ENCODE measurements at places on chromosomes 12 and 14.

DNA sequence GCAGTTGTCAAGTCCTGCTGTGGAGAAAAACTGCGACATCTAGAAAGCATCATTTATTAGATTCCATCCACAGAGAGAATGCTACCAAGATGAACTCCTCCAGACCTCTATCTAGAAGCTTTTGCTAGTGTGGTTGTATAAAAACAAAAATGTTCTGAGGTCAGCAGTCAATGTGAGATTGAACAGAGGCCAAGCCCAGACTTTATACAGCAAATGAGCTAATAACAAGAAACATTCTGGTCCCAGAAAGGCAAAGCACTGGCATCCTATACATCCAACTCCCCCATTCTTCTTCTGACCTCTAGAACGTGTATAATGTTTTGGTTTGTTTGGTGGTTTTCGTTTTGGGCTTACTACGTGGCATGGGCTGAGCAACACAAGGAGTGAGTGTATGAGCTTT, 26.7 kb upstream of the RIN3 start:
- no peak for DNase-seq

DNA sequence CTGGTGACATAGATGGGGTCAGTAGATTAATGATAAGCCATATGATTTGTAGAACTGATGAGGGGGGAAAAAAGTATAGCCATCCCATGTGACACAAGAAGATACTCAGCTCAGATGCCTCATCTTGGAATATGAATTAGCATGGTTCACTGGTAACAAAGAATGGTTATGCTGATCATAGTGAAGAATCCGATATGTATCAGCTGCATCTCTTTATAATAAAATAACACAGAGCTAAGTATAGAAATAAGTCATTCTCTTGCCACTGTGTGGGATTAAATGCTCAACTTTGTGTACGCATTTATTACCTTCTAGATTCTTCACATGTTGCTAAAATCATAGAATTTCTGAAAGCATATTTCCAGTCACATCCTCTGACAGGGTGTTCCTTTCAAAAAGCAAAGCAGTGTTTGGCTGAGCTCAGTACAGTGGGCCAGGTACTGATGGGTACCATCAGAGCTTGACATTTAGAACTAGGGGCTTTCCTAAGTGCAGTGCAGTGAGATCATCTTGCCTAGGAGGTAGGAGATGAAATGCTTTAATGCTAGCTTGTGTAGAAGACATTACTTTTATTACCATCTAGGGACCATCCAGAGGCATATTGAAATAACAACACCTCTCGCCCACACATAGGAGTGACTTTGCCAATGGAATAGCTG, 256.2 kb downstream of the TMEM117 start:
- DNase-seq: no peak

GRCh38 chr12:57522887-57523705, 472 bp downstream of the MBD6 start:
- peak; percentile 64 for DNase-seq

- DNase-seq: no peak
These were observed 12.1 kb upstream of the LRTM2 start for GRCh38 chr12:1808036-1808797.

GRCh38 chr14:95993768-95994592, 45.2 kb upstream of the C14orf132 start:
- no peak for DNase-seq

DNA sequence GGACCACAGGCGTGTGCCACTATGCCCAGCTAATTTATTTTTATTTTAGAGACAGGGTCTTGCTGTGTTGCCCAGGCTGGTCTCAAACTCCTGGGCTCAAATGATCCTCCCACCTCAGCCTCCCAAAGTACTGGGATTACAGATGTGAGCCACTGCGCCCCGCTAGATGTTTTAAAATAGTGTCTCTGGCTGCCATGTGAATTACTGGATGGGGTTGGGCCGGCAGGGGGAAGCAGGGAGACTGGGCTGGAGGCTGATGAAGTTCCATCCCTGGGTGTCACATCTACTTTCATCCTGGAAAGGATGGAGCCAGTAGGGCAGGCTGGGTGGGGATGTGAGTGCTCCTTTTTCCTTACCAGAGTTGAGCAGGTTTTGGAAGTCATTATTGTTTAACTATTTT, 46.1 kb downstream of the DNAH10 start:
- DNase-seq: no peak

GRCh38 chr12:95582230-95583058, 31.2 kb upstream of the USP44 start:
- DNase-seq: no peak

GRCh38 chr14:52266782-52267181, 716 bp upstream of the PTGDR start:
- DNase-seq: no peak

GRCh38 chr12:104426926-104427546, 29.7 kb upstream of the CHST11 start:
- no peak for DNase-seq

DNA sequence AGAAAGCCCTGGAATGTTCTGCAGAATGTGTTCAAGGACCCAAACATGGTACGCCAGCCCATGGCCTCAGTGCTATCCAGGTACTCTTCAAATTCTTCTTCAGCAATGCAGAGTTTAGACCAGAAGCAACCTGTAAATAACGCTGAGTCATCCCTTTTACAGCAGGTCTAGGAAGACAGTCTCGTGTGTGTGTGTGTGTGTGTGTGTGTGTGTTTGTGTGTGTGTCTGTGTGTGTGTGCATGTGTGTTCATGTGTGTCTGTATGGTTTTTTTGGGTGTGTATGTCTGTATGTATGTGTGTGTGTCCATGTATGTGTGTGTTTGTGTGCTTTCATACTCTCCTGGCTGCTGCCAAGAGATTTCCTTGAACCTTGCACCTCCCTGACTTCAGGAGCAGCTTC, 60.1 kb upstream of the RFX4 start:
- no peak for DNase-seq

DNA sequence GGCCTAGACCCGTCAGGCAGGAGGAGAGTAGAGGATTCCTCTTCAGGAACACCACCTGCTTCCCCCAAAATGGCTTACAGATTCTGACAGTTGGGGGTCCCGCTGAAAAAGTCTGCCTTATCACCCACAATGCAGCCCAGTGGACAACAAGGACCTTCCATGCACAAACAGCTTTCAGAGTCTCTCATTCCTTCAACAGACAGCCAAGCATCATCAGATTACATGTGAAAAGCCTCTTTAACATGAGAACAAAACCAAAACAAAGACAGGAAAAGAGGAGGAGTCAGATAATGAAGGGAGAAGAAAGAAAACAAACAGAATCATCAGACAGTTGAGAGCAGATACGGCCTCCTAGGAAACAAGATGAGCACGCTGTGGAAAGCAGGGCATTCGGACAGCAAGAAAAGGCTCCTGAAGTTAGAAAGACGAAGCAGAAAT, 18.3 kb downstream of the KCTD10 start:
- no peak for DNase-seq

- no peak for DNase-seq
These were observed 44.7 kb upstream of the MDM1 start for GRCh38 chr12:68376901-68377300.

GRCh38 chr14:85619851-85620250, 89.9 kb downstream of the FLRT2 start:
- DNase-seq: no peak

DNA sequence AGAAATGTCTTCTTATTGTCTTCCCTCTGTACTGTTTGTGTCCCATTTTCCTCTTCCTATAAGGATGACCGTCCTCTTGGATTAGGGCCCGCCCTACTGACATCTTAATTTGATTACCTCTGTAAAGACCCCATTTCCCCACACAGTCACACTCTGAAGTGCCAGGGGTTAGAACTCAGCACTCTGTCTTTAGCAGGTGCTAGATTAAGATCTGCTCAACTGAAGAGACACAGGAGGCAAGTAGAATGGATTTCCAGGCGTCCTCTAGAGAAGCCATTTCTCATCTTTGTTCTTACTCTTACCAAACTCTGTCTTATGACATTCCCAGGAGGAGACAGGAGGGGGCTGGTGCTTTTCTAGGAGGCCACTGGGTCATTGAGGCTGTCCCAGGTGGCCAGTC, 50.8 kb downstream of the VCPKMT start:
- DNase-seq: no peak

GRCh38 chr12:28799348-28799747, 349.7 kb upstream of the FAR2 start:
- DNase-seq: no peak

GRCh38 chr14:32259368-32260013, 56.4 kb upstream of the RNU6-8 start:
- no peak for DNase-seq

DNA sequence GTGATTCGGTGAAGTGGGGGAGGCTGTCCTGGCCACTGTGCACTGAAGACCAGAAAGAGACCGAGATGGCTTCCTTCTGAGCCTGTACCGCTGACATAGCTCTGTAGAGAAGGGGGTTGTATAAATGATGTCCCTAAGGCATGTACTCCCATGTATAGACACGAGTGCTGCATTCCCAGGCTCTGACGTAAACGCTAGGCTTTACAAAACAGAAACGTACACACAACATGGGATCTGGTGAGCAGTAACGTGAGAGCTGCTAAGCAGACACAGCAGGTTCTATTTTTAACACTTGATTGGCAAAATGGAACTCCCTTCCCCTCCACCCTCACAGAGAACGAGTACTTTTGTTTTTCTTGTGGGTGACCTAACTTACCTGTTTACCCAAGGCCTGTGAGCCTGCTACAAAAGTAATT, 35.9 kb downstream of the ACADS start:
- DNase-seq: no peak

DNA sequence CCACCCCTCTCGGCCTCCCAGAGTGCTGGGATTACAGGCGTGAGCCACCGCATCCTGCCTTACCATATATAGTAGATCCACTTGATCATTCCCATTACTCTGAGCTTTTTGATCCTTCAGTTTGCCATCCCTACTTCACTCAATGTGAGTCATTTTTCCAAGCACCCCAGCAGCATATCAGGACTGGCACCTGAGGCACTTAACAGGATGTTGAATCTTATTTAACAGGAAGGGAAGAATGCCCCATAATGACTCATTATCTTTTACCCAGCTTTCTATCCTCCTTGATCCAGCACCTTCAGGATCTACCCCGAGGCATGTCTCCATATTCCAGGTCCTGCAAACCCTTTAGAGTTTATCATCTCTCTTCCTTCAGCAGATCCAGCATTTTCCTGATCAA, 84.9 kb upstream of the CMKLR1 start:
- no peak for DNase-seq

DNA sequence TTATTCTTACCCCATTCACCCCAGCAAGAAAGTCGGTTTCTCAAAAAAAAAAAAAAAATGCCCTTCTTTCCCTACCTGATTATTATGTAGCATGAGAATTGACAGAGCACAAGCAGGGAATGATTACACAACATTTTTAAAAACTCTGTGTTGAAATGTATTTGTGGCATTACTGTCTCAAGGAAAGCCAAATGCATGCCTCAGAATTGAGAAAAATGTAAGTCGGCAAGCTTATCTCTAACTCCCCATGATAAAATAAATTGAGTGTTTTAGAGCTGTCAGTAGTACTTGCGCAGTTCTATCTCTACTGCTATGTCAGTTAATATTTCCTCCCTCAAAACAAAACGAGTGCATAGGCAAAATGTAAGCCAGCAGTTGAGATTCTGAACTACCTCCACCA, 25.7 kb downstream of the ANO4 start:
- DNase-seq: no peak

DNA sequence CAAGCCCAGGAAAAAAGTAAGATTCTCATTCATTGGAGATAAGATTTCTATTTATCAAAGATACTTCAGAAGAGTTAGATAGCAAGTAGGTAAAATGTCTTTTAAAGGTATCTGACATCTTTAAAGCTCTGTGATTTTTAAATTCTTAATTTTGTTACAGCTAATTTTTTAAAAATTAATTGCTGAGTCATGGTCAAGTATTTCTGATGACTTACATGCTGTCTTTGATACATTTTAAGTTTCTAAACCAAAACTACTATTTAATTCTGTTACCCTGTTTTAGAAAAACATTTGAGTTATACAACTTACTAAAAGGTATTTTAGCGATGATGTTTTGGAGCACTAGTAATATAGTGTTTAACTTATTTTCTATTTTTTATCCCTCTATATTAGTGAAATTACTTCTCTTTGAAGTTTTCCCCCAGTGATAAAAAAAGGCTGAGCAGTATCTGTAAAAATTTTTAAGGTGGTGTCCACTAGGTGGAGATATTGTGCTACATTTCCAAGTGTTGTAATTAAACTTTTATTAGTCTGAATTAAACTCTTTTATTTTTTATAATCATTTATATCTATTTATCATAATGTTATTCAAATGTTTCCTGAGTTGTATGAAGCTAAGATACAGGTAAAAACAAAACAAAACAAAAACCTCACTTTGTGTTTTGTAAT, 11.5 kb downstream of the ALG10 start:
- no peak for DNase-seq

GRCh38 chr14:104392001-104392395, 187.6 kb upstream of the C14orf180 start:
- DNase-seq: no peak

DNA sequence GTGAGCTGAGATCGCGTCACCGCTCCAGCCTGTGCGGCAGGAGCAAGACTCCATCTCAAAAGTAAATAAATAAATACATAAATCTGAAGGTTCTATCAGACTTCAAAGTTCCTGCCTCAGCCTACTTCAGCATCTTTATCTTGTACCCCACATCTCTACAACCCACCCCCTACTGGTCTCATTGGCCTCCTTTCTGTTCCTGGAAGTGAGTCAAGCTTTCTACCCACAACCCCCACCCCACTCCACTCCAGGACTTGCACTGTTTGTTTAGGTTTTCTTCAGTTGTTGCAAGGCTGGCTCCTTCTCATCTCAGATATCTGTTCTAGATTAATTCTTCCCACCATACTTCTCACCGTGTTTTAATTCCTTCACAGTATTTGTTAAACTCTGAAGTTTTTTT, 714 bp upstream of the PSMC6 start:
- peak; percentile 56 for DNase-seq

DNA sequence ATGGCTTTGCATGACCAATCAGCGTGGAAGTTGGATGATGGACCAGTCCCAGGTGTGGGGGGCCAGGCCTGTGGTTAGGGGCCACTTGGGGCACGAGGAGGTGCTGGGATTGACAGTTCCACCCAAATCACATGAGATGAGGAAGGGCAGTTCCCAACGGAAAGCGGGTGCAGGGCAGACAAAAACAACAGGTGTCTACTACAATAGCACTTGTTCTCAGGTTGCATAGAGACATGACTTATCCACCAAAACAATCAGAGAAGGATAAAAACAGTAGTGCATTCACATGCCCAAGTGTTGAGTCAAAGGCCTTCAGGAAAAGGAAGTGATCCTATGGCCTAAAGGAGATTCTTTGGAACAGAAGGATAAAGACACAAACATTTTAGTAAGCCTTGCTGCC, 14.6 kb upstream of the EIF2B2 start:
- DNase-seq: no peak

GRCh38 chr14:55339770-55340169, 68.5 kb downstream of the FBXO34 start:
- peak; percentile 31 for DNase-seq

- DNase-seq: no peak
These were observed 46.0 kb downstream of the TSHR start for GRCh38 chr14:81001447-81001846.

- peak; percentile 44 for DNase-seq
These were observed 32.2 kb upstream of the GNG2 start for GRCh38 chr14:51828017-51828797.
